Hepatocyte (in vitro differentiated cells): ENCODE measurements at places on chromosomes 7 and 10. TPM values are rescaled to one million over a fixed set of nuclear protein-coding genes. Genes with fewer than 3 reads are reported as not detected.

DNA sequence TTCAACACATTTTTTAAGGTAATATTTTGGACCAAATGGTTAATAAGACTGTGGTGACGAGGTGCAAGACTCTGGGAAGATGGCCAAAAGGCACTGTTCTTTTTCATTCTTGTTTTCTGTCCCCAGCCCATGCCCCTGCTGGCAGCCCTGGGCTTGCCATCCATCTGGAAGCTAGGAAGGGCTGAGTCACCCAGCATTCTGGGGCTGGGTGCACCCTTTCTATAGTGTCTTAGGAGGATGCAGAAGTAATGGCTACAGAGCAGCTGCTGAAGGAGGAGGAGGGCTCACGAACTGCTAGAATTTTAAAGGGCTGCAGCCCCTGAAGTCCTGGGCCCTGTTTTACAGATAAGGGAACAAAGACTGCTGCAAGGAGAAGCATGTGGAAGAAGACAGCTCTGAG is 42.8 kb upstream of the ZNF32 start:
- H3K4me3 ChIP-seq, result no peak overlapping the region
- H3K27me3 ChIP-seq, result peaks cover 10% of the 10 kb centered on the region
- no peaks in the 10 kb centered on the region for H3K4me1 ChIP-seq
- no peaks in the 10 kb centered on the region for H3K36me3 ChIP-seq

Gene FAM13C
- total RNA-seq, result 3.1 and 4.9 TPM in 2 replicates

Gene SLC18A2
- 0.76 and 1.3 TPM in 2 replicates for total RNA-seq

DNA sequence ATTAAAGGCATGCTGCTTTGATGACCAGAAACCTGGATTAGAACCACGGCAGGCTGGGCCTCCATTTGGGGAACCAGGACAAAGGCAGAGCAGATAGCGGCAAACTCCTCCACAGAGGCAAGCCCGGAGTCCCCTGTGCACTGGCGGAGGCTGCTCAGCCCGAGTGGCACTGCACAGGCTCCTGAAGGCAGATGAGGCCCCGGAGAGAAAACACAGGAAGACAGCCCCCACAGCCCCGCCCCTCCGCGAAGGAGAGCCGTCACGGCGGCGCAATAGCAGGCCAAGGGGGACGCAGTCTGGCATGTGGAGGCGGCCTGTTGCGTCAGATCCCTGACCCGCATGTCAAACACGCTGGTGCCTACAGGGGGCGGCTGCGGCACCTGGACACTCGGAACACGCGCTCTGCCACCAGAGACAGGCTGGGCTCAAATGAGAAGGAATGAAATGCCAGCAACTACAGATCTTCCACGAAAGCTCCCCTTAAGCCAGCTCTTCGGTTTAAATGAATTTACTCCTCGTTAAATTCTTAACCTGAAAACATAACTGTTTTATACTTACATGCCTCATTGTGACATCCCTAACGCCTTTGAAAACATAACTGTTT is 128.5 kb downstream of the MAD1L1 start:
- H3K27me3 ChIP-seq, result no peaks in the 10 kb centered on the region
- peak; percentile 89 for DNase-seq
- H3K4me1 ChIP-seq, result peaks cover 53% of the 10 kb centered on the region
- H3K27ac ChIP-seq, result peak overlapping the region; percentile 78

Gene CALCR
- total RNA-seq, result 0.07 and 0.12 TPM in 2 replicates

- no peak overlapping the region for H3K27ac ChIP-seq
- H3K4me1 ChIP-seq, result no peaks in the 10 kb centered on the region
- H3K27me3 ChIP-seq, result no peaks in the 10 kb centered on the region
- no peaks in the 10 kb centered on the region for H3K36me3 ChIP-seq
- DNase-seq, result no peak
Observed at GRCh38 chr7:154899862-154900261, 103.1 kb downstream of the PAXIP1 start.

- no peak overlapping the region for H3K27ac ChIP-seq
- H3K36me3 ChIP-seq, result no peaks in the 10 kb centered on the region
- no peak for DNase-seq
- no peaks in the 10 kb centered on the region for H3K4me1 ChIP-seq
Observed at GRCh38 chr7:142784716-142785115, 13.9 kb downstream of the PRSS2 start.

- DNase-seq, result no peak
- no peak overlapping the region for H3K4me3 ChIP-seq
- no peaks in the 10 kb centered on the region for H3K36me3 ChIP-seq
- no peaks in the 10 kb centered on the region for H3K27me3 ChIP-seq
- H3K4me1 ChIP-seq, result no peaks in the 10 kb centered on the region
- no peak overlapping the region for H3K27ac ChIP-seq
Observed at GRCh38 chr7:120502132-120502531, 229.2 kb downstream of the KCND2 start.
